Right ventricle myocardium superior (tissue), 1 donor: ENCODE measurements at places on chromosomes 6 and 20. TPM values are rescaled to one million over a fixed set of nuclear protein-coding genes. Genes with fewer than 3 reads are reported as not detected.

MATN4 gene
- not detected for total RNA-seq

DNA sequence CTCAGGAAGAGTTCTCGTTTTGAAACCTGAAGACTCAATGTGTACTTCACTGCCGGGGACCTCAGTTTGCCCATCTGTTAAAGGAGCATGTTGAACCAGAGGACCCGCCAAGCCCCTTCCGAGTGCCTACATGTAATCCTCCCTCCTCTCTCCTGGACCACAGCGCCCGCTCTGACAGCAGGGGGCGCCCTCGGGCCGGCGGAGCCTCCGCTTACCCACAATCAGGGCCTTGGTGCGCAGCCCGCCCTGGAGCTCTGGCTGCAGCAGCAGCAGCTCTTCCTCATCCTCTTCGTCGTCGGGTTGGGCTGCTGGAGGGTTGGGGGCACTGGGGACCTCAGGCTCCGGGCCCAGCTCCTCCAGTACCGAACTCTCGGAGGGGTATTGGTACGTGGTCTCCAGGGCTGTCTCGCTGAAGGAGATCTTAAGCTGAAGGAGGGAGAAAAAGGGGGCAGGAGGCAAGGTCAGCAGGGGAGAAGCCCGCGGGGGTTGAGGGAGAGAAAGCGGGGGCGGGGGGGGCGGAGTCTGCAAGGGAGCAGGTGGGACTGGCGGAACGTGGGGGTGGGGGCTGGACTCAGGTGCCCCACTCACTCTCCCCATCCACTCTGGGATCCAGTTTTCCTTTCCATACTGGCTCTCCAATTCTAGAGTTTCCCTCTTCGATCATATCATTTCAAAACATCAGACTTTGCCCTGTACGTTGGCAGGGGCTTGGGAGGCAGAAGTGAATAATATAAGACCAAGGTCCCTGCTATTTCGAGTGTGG lies 6.3 kb upstream of the DHX16 start:
- DNase-seq, result peak; percentile 92

DNA sequence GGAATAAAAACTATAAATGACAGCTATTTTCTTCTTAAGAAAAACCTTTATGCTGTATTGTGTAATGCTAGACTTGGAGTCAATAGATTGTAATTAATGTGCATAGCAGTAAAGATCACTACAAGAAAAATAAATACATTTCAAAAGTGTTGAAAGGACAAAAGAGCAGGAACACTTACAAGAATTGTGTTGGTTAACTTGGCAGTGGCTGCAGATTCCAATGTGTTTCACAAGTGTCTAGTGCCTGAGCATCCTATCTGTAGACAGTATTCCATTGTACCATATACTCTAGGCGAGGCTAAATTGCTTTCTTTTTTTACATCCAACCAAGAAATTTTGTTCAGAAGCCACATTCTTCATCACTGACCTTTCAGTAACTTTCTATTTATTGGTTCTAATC lies 924.1 kb downstream of the EPHA7 start:
- no peak for DNase-seq

SUMO4 gene
- total RNA-seq, result 0.22 TPM

SLC32A1 gene
- total RNA-seq, result not detected

- no peak for DNase-seq
These were observed 40.2 kb upstream of the PXDC1 start for GRCh38 chr6:3791526-3792203.

DNA sequence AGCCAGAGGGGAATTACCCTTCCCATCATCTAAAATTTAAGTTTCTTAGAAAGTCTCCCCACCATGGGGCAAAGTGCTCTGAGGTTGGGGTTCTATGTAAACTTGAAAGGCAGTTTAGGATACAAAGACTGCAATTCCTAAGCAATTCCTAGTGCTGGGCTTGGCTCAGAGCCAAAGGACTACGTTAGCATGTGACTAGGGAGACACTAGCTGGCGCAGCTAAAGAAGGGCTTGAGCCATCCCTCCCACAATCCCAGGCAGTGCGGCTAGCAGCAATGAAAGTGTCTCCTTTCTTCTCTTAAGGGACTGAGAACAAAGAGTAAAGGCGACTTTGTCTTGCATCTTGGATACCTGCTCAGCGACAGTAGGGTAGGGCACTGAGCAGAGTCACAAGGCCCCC lies 306.6 kb upstream of the FKBP1C start:
- DNase-seq, result no peak

HACE1 gene
- total RNA-seq, result 5.8 TPM

GRCh38 chr6:53244958-53245357 lies 96.3 kb upstream of the GCM1 start:
- peak; percentile 41 for DNase-seq

ISM1 gene
- 1.5 TPM for total RNA-seq

GRCh38 chr6:7159790-7160525 lies 52.2 kb downstream of the RREB1 start:
- no peak for DNase-seq

IPCEF1 gene
- total RNA-seq, result 1.3 TPM

DNA sequence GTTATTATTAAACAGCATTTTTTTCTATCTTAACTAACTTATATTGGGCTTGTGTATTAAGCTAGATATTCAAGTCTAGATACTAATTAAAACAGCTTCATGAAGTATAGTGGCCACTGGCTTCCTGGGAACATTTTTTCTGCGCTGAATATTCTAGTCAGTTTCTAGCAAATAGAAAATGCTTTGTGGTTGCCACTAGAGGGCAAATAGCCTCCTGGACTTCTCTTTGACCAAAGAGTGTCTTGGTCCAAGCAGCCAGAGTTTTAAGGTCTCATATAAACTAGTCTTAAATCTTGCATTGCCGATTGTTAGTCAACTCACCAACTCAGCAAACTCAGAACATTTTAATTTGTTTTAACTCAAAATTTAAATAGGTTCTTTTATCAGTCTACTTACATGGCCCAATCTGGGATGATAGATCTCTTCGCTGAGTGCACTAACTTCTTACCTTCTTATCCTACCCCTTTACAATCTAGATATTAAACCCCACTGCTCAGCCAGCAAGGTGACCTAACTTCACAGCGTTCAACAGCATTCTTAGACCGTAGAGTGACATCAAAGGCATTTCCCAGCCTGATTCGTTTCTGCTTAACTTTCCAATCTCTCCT lies 24.6 kb upstream of the ID4 start:
- no peak for DNase-seq

DNA sequence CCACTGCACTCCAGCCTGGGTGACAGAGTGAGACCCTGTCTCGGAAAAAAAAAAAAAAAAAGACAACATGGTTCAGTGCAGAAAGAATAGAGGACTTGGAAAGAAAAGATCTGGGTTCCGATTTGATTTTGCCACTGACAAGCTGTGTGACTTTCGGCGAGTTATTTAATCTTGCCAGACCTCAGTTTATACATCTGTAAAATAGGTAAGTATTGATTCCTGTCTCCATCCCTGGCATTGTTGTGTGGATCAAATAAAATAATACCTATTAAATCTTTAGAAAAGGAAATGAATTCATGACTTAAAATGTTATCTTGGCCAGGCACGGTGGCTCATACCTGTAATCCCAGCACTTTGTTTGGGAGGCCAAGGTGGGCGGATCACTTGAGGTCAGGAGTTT lies 7.0 kb downstream of the ITCH start:
- no peak for DNase-seq

DNA sequence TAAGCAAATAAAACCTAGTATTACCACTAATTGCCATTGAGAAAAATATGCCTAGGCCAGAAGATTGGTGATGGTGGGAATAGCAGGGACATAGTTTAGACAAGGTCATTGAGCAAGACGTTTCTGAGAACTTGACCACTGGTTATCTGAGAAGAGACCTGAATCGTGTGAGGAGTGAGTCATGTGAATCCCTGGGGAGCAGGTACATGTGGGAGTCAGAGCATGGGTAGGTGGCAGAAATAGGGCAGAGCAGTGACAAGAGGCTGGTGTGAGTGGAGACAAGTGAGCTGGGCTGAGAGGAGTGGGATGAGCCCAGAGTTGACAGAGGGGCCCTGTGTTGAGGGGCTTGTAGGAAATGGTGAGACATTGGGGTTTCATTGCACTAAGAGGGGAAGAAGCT lies 16.4 kb downstream of the MICA start:
- DNase-seq, result no peak

- no peak for DNase-seq
These were observed 45.1 kb downstream of the CGA start for GRCh38 chr6:87049779-87050178.

DNA sequence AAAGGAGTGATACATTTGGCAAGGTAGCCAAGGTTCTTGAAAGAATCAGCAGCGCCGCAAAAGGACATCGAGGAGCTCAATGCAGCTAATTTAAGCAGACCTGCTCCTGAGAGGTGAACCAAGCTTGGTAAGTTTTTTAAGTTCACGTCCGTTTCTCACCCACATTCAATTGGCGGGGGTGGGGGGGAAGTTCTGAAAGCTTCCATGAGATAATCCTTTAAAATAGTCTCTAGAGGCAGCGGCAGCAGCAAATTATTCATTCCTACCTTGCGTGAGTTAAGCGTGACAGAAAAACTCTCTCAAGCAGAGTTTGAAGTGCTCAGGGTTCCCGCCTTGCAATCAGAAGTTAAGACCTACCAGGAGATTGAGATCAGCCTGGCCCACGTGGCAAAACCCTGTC lies 97.3 kb upstream of the NHSL1 start:
- DNase-seq, result no peak

PNPLA1 gene
- not detected for total RNA-seq

DNA sequence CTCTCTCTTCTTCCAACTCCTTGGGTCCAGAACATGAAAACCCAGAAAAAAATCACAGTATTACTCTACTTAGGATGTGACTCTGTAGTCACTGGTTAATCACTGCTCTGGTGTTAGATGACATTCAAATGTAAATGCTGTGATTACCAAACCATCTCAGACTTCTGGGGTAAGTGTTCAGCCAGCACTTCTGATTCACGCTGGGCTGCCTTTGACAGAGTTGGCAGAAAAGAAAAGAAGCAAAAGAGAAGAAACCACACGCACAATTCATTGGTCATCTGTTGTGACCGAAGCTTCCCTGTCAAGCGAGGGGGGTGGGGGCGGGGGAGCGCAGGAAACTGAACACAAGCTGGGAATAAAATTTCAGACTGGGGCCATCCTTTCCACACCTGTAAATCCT lies 82.7 kb downstream of the PSMG4 start:
- DNase-seq, result no peak

DNA sequence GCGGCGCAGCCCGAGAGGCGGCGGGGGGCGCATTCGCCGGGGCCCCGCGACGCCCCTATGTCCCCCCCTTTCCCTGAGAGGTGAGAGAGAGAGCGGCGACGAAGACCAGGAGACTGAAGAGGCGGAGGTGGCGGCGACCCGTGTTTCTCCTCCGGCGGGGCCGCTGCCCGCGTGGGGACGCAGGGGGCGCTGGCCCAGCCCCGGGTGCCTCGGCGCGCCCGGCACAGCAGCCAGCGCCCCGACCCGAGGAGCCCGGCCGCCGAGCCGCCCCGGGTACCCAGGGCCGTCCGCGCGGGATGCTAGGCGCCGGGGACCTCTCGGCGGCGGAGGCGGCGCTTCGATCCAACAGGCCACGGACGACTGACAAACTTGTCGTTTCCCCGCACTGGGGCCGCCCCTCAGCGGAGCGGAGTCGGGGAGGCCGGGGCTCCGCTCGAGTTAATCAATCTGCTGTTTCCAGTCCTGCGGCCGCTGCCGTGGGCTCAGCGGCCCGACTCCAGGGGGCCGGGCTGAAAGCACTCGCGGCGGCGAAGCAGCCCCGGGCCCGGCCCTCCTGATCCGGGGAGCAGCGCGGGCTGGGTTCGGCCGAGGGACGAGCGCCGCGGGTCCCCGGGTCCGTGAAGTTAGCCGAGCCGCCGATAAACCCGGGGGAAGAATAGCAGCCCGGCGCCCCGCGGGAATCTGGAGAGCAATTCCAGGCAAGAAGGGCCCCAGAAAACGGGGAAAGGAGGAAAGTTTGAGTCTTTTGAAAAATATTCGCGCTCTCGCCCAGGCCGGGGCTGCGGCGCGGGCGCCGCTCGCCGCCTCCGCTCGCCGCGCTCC lies 631 bp downstream of the MDGA1 start:
- DNase-seq, result peak; percentile 54

- no peak for DNase-seq
These were observed 170.9 kb downstream of the SCP2D1 start for GRCh38 chr20:18984238-18985200.

KCNQ2 gene
- total RNA-seq, result 0.89 TPM

SCRT2 gene
- not detected for total RNA-seq

ZNF311 gene
- 0.08 TPM for total RNA-seq

HNF4A gene
- not detected for total RNA-seq

DNA sequence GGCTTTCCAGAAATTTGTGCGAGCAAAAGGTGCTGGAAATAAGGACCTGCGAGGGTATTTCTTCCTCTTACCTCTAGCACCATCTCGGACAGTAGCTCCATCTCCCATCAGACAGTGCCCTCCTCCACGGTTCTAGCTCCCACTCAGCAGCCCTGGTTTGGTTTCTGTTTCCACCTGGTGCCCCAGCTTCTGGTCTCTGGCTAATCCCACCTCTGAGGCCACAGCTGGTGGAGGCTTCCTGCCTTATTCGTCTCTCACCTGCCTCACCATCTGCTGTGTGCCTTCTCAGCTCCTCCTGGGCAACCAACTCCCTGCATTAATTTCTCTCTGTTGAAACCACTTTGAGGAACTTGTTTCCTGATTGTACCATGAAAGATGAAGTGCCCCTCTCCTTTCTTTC lies 162.4 kb upstream of the CDYL start:
- no peak for DNase-seq

PRDM13 gene
- total RNA-seq, result not detected

- no peak for DNase-seq
These were observed 690 bp downstream of the TULP1 start for GRCh38 chr6:35512006-35512405.

- no peak for DNase-seq
These were observed 316.0 kb downstream of the QKI start for GRCh38 chr6:163730246-163731210.

SSTR4 gene
- not detected for total RNA-seq
